A549 treated with RU486 at 1 μM for 4 hours (cell line): ENCODE measurements at places on chromosomes 5 and 9. TPM values are rescaled to one million over a fixed set of nuclear protein-coding genes. Genes with fewer than 3 reads are reported as not detected.

PAEP gene
- total RNA-seq = 0.25 to 0.66 TPM (median 0.30 TPM) in 3 of 5 replicates, not detected in the others

FAM151B gene
- 1.2 to 2.6 TPM (median 1.8 TPM) in 5 replicates for total RNA-seq

NR2F1-AS1 gene
- 3.6 to 6.3 TPM (median 4.0 TPM) in 5 replicates for total RNA-seq

ADAMTSL1 gene
- not detected in 5 replicates for total RNA-seq

GAPVD1 gene
- total RNA-seq = 12.5 to 17.3 TPM (median 16.5 TPM) in 5 replicates

ZDHHC21 gene
- 1.1 to 3.0 TPM (median 2.8 TPM) in 5 replicates for total RNA-seq

KCNV2 gene
- not detected in 5 replicates for total RNA-seq

SAPCD2 gene
- 14.0 to 28.0 TPM (median 25.8 TPM) in 5 replicates for total RNA-seq

EQTN gene
- not detected in 5 replicates for total RNA-seq

LECT2 gene
- not detected in 5 replicates for total RNA-seq

KCNMB1 gene
- 0.05 TPM in 1 of 5 replicates, not detected in the others for total RNA-seq

PHF24 gene
- total RNA-seq = 0.12 to 0.31 TPM (median 0.20 TPM) in 4 of 5 replicates, not detected in the other

SMU1 gene
- total RNA-seq = 17.2 to 23.4 TPM (median 20.1 TPM) in 5 replicates

MYOT gene
- not detected in 5 replicates for total RNA-seq

RNF183 gene
- total RNA-seq = 0.09 to 0.15 TPM in 2 of 5 replicates, not detected in the others

F12 gene
- total RNA-seq = 11.8 to 26.6 TPM (median 21.3 TPM) in 5 replicates

ST8SIA4 gene
- 0.24 to 1.3 TPM (median 0.44 TPM) in 5 replicates for total RNA-seq

C5orf52 gene
- not detected in 5 replicates for total RNA-seq

SAXO1 gene
- total RNA-seq = not detected in 5 replicates

BRINP1 gene
- total RNA-seq = 0.15 to 0.31 TPM (median 0.25 TPM) in 5 replicates

PCDHB15 gene
- 0.06 to 0.10 TPM (median 0.08 TPM) in 3 of 5 replicates, not detected in the others for total RNA-seq

CCNJL gene
- total RNA-seq = 10.8 to 13.7 TPM (median 12.8 TPM) in 5 replicates

PPP3R2 gene
- not detected in 5 replicates for total RNA-seq

BTNL3 gene
- not detected in 5 replicates for total RNA-seq

TYRP1 gene
- total RNA-seq = not detected in 5 replicates

TMEM215 gene
- total RNA-seq = not detected in 5 replicates

ADAMTS19 gene
- not detected in 5 replicates for total RNA-seq

GABBR2 gene
- 0.08 to 0.49 TPM (median 0.15 TPM) in 5 replicates for total RNA-seq

SELENOP gene
- 0.19 to 0.67 TPM (median 0.46 TPM) in 4 of 5 replicates, not detected in the other for total RNA-seq

ZFP2 gene
- not detected in 5 replicates for total RNA-seq

IL9 gene
- total RNA-seq = not detected in 5 replicates

SOHLH1 gene
- total RNA-seq = not detected in 5 replicates

GPR151 gene
- total RNA-seq = not detected in 5 replicates

FAT2 gene
- 0.01 to 0.02 TPM in 2 of 5 replicates, not detected in the others for total RNA-seq

PCDHGA9 gene
- total RNA-seq = 0.03 to 0.05 TPM (median 0.04 TPM) in 3 of 5 replicates, not detected in the others

ADAMTS12 gene
- 6.1 to 9.6 TPM (median 7.9 TPM) in 5 replicates for total RNA-seq
